ENCODE measurements at places on chromosomes 4 and X.

GRCh38 chr4:159216834-159217233 lies 114.0 kb downstream of the RAPGEF2 start:
- no peak for DNase-seq

DNA sequence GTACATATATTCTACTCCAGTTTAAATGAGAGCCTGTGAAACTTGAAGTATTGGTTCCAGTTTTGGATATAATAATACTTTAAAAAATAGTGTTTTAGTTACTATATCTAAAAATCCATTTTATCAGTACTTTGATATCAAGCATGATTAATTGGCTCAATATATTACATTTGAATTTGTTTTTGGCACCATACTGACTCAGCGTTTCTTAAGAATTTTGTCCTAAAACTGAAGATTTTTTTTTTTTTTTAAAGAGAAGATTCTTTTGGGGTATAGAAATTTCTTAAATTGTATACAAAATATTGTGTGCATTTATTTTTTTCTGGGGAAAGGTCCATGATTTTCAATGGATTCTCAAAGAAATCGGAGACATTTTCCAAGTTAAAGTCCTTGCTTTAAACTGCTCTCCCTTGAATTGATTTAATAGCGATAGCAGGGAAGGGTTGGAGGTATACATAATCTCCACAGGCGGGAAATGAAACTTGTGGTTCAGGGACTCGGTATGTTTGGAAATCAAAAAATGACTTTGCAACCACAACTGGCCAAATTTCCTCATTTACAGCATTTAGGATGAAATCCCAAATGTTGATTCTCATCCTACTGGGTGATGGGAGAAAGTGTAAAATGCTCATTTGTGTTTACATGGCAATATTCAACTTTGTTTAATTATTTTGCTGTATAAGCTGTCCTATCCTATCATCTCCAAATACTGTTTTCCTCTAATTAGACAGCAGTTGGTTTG lies 62.3 kb downstream of the TMA16 start:
- no peak for DNase-seq

DNA sequence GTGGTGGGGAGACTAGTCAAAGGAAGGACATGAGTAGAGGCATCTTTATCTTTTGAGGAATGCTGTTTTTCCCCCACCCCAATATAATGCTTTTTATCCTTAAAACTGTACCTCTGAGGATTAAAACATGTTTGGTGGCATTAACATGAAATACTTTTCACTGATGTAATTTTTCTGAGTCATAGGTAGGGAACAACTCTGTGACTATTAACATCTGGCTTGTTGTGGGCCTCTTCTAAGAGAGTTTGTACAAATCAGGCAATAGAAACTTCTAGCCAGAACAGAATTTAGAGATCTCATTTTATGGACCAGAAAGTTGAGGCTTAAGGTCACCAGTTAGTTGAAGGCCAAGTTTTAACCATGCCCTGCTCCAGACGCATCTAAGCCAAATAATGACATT lies 207.6 kb downstream of the SOX3 start:
- DNase-seq, result no peak

DNA sequence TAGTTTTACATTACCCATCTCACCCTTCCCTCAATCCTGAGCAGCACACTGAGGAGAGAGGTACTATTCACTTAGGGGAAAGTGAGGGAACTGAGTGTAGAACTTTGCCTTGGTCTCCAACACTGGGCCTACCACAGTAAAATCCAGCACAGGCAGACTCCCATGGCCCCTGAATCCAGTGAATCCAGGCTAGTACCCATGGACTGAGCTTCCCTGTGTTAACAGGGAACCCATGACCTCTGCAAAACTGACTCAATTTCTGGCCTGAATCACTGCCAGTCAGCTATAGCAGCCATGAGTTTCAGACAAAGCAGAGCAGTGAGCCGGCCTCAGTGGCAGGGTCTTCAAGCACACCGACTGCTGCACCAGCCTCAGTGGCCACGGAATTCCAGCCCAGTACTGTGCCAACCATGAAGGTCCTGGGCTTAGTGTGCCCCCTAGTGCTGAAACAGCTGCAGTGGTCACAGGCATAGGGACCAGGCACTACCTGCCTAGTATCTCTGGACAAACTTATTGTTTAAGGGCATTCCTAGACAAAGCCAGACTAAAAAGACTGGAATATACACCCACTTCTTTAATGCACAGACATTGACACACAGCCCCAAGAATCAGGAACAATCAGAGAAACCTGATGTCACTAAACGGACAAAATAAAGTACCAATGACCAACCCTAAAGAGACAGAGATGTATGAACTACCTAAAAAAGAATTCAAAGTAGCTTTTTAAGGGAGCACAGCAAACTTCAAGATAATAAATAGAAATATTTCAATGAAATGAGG lies 127.4 kb upstream of the RPL34 start:
- DNase-seq, result no peak

GRCh38 chr4:17008834-17009345 lies 110.4 kb upstream of the LDB2 start:
- DNase-seq, result no peak

GRCh38 chr4:3688018-3688998 lies 77.9 kb upstream of the ADRA2C start:
- DNase-seq, result no peak

DNA sequence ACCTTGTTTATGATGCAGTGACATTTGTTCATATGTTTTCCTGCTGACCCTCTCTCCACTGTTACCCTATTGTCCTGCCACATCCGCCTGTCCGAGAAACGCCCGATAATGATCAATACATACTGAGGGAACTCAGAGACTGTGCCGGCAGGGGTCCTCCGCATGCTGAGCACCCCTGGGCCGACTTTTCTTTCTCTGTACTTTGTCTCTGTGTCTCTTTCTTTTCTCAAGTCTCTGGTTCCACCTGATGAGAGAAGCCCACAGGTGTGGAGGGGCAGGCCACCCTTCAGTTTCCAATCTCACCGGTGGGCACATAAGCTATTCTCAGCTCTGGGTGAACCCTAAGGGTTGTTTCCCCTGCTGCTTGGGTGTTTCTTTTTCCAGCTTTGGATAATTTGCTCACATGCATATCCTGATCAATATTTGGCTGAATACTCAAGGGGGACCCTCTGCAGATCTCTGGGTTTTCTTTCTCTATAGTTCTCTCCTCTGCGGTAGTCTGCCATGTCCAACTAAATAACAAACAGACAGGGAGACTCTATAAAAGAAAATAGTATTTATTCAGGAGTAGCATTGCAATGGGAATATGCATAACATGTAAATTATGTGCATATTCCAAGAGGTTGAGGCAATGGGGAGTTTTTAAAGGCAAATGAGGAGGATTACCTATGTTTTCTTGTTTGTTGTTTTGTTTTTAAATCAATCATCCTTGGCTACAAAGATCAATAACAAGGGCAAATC lies 97.2 kb downstream of the CEP44 start:
- DNase-seq, result no peak

GRCh38 chrX:153948002-153948466 lies 3.6 kb upstream of the RENBP start:
- no peak for DNase-seq

Data from stimulated activated CD8-positive, alpha-beta memory T cell treated with anti-CD3 and anti-CD28 coated beads, Interleukin-4, amount 100 ng/mL, for 1 hour (primary cell).